ENCODE measurements at places on chromosomes 13 and 19.

DNA sequence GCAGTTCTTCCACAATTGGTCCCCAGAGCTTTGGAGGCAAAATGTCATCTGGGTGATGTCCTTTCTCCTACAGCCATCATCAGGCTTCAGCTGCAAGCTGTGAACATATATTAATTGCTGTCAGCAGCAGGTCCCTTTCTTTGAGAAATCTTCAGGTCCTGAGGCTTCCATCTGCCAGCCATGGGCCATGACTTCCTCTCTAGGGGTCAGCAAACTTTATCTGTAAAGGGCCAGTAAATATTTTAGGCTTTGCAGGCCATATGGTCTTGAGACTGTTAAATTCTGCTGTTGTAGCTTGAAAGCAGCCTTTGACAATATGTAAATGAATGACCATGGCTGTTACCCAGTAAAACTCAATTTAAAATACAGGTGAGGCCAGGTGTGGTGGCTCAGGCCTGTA is 27.1 kb downstream of the SERP2 start:
- peak; percentile 45 for DNase-seq

DNA sequence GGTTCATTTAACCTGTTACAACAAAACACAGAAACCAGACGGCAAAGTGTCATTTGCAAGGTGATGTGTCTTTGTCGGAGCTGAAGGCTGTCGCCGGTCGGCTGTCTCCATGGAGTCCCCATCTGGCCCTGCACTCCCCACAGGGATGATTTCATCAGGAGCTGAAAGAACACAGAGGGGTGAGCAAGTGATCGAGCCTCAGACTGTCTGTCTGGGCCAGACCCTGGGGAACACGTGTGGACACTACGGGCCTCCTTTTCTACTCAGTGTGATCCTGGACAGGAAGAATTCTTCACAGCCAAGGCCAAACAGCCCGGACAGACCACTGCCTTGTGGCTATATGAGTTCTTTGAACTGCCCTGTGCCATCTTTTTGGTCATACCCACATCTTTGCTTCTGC is 85.1 kb downstream of the RNASEH2B start:
- peak; percentile 95 for DNase-seq

GRCh38 chr13:99997702-99998214 is 16.2 kb downstream of the ZIC2 start:
- no peak for DNase-seq

GRCh38 chr13:41701676-41702075 is 244.3 kb downstream of the RGCC start:
- DNase-seq = no peak

- peak; percentile 64 for DNase-seq
Measured at GRCh38 chr13:40666933-40667621, 636 bp upstream of the FOXO1 start.

DNA sequence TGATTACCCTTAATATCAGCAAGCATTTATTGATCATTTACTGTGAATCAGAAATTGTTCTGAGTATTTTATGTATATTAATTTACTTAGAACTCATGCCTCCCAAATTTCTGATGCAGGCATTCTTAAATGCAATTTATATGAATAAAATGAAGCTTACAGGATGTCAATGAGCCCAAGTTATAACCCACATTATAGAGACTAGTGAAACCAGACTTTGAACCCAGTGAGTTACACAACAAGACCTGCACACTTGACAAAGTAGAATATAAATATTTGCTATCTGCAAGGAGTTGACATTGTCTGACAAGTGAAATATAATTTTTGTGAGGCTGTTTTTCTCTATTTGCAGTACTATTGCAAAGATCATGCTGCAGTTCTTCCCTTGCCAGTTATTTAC is 656.0 kb downstream of the GPC5 start:
- DNase-seq = no peak

DNA sequence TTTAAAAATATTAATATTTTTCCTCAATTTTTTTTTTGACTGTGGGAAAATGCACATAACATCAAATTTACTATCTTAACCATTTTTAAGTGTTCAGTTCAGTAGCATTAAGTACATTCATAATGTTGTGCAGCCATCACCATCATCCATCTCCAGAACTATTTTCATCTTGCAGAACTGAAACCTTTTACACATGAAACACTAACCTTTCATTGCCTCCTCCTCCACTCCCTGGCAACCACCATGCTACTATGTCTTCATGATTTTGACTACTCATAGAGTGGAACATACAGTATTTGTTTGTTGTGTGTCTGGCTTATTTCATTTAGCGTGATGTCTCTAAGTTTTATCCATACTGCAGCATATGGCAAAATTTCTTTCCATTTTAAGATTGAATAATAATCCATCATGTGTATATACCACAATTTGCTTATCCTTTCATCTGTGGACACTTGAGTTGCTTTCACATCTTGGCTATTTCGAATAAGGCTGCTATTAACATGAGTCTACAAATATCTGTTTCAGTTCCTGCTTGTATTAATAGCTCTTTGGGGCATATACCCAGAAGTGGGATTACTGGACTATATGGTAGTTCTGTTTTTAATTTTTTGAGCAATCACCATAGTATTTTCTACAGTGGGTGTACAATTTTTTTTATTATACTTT is 376.4 kb downstream of the MTUS2 start:
- DNase-seq = no peak

DNA sequence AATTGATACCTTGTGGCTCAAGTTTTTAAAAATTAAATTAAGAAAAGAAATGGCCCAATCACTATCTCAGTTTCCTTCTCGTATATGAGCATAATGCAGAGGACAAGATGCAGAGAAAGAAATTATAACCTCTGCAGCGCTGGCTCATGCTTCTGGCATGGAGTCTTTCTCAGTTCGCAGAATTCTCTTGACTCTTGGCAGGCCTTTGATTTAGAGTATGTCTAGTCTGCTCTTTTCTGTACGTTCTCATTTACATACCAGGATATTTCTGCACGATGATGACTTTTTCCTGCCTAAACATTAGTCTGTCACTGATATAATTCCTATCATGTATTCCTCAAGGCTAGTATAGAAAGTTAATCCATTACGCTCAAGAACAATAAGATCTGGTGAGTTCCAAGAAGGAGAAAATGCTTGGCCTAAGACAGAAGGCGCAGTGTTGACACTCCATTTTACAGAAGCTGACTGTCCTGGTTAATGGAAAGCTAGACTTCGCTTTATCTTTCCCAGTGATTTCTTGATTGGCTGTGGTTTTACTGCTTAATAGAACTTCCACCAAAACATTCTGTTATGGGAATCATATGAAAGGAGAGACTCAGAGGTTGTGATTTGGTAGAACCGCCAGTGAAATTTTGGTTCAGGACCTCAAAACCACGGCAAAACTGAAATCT is 1.7 kb upstream of the SMAD9 start:
- no peak for DNase-seq

GRCh38 chr19:9342610-9343304 is 18.8 kb downstream of the ZNF559 start:
- DNase-seq = no peak

- DNase-seq = no peak
Measured at GRCh38 chr13:85662186-85662585, 137.0 kb downstream of the SLITRK6 start.

DNA sequence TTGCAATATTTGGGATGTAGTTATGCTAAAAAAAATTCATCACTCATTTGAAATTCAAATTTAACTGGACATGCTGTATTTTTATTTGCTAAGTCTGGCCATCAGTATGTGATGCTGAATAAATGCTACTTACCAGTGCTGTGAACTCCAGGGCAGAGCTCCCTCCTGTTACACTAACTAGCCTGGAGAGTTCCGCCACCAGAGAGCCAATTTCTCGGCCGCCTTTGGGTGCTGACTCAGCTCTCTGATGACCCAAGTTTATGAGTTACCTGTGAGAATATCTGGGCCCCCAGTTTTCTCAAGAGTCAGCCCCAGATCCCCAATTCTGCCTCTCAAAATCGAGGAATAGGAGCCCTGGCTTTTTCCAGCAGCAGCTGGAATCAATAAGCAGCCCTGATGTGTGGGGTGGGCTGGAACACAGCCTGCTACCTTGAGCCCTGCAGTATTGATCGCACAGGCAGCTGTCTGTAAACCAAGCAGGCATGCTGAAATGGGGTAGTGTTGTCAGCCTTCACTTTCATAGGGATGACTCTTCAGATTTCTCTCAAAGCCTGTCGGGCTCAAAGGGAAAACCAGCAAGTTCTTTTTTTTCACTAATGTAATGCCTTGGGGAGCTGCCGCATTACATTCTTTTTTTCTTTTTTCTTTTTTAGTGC is 113.7 kb downstream of the DNAJC15 start:
- peak; percentile 9 for DNase-seq

DNA sequence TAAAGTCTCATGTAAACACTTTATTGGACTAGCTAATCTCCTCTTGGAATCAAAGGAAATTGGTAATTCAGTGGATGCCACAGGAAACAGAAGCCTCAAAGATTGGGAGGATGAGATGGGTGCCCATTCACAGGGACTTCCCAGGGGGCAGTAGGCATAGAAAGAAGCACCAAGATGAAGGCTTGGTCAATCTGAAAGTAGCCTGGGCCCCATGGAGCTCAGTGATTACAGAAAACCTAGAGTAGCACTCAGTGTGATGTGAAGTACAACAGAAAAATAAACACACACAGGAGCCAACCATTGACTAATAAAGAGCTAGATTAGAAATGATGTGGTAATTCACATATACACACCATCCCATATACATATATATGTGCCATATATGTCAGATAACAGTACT is 560.6 kb downstream of the TBC1D4 start:
- no peak for DNase-seq

DNA sequence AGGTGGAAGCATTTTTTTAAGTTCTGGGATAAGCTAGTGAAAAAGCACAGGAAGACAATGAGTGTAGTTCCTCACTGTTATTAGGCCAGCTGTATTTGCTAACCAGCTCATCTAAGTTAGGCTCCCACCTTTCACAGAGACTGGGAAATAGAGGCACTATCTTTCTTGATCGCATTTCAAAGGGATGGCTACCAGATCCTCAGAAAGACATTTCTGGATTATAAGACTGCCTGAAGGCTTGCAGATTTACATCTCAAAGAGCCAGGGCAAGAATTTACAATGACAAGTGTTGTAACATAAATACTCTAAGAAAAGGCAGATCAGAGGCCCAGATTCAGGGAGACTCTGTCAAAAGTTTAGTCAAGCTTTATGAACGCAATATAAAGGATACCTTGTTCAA is 1005.5 kb downstream of the PCDH9 start:
- DNase-seq = peak; percentile 25

DNA sequence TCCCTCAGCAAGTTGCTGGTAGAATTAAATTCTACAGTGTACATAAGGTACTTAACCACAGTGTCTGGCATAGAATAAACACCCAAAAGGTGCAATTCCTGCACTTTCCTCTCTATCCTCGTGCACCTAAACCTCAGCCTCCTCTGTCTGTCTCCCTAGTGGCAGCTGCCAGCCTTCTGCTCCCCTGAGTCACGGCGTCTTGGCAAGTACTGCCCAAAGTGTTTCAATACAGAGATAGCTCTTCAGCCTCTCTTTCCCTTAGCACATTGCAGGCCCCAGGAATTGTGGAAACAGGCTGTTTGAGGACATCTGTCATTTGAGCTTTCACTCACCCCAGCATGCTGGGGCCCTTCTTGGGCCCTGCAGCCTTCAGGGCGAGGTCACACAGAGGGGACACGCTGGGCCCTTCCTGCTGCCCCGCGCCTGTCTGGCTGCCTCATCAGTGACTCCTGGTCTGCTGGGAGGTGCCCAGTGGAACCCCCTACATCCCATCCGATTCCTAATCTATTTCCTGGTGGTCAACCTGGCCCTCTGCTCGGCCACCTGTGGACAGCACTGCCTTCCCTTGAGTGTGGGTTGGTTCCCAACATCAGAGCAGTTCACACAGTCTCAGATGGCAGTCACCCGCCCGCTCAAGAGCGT is 19.3 kb downstream of the COL4A2 start:
- no peak for DNase-seq

- DNase-seq = no peak
Measured at GRCh38 chr19:7924241-7924640, 1.7 kb downstream of the CTXN1 start.

- DNase-seq = peak; percentile 74
Measured at GRCh38 chr13:89695343-89696257, 1651.9 kb upstream of the MIR17HG start.

- DNase-seq = peak; percentile 57
Measured at GRCh38 chr19:18496980-18497256, 25.0 kb downstream of the ELL start.

GRCh38 chr13:18212873-18213272 is 968.8 kb downstream of the TUBA3C start:
- no peak for DNase-seq

DNA sequence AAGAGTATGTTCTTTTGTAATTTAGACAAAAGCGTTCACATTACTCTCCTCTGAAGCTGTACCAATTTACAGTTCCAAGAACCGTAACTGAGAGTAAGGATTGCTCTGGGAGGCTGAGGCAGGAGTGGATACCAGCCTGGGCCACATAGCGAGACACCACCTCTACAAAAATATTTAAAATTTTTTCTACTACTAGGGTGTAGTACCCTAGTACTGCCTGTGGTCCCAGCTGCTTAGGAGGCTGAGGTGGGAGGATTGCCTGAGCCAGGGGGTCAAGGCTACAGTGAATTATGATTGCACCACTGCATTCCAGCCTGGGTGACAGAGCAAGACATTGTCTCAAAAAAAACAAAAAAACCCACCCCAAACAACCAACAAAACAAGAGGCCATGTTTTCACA is 12.1 kb upstream of the CYP2A6 start:
- no peak for DNase-seq

- DNase-seq = no peak
Measured at GRCh38 chr13:94784066-94784465, 71.7 kb upstream of the SOX21 start.

DNA sequence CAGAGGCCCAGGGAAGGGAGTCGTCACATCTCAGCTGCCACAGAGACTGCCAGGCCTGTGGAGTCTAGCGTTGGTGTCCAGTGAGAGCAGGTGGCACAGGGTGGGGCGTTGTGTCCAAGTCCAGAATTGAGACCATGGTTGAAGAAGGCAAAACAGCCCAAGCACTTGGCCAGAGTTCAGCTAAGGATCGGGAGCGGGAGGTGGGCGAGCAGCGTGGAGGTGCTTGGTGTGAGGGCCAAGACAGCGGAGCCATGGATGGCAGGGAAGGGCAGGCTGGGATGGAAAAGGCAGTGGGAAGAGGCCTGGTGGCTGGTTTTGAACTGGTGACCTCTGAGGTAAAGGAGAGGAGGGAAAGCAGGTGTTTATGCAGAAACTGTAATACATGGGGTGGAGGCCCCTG is 8.0 kb downstream of the IGFLR1 start:
- no peak for DNase-seq

GRCh38 chr19:10256551-10256950 is 4.5 kb downstream of the MRPL4 start:
- DNase-seq = no peak

DNA sequence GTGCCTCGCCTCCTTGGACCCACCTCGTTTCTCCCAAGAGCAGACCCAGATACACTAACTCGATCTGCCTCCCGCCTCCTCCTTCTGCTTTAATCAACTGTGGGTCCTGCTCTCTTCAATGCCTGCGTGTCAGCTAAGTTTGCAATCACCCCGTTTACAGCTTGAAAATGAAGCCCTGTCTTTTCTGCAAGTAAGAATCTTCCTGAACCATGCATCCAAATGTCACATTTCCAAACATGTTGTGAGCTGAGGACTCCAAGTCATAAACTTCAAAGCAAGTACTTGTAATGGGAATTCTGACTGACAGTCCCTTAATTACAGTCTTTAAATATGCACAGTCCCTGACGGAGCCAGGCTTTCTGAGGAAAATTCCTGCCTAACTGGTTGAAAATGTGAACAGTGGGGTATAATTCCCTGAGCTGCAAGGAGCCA is 154.9 kb upstream of the UQCRFS1 start:
- no peak for DNase-seq
